ENCODE measurements at places on chromosomes 5 and 9.
A peak's percentile ranks its signal among the peaks of the same experiment; 100 is the strongest.

GRCh38 chr9:89361816-89362646, 43.7 kb downstream of the SECISBP2 start:
- no peak for DNase-seq

DNA sequence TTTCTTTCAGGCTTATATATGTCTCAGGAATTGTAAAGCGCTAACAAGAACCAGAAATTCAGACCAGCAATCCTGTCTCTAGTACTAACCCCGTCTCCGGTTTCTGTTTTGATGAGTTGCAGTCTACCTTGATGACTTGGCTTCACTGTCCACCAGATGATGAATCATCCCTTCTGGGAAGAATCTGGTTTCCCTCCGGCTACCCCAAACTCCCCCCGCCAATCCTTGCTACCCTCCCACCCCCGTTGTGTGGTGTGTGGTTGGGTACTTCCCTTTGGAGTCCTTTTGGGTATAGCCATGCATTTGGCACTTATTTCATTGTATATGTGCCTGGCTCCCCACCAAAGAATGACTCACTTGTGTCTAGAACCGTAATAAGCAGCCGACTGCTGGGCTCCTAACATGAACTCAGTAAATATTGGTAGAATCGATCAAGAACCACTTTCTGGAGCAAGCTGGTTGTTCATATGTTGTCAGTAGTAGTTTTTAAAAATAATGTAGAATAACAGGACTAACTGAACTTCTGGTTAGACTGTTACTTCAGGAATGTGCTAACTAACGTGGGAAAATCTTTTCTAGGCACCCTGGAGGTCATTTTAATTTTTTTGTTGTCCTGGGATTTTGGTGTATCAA, 8.3 kb upstream of the TGFBI start:
- DNase-seq, result no peak

- no peak for DNase-seq
Measured at GRCh38 chr5:147565524-147565923, 55.7 kb upstream of the DPYSL3 start.

DNA sequence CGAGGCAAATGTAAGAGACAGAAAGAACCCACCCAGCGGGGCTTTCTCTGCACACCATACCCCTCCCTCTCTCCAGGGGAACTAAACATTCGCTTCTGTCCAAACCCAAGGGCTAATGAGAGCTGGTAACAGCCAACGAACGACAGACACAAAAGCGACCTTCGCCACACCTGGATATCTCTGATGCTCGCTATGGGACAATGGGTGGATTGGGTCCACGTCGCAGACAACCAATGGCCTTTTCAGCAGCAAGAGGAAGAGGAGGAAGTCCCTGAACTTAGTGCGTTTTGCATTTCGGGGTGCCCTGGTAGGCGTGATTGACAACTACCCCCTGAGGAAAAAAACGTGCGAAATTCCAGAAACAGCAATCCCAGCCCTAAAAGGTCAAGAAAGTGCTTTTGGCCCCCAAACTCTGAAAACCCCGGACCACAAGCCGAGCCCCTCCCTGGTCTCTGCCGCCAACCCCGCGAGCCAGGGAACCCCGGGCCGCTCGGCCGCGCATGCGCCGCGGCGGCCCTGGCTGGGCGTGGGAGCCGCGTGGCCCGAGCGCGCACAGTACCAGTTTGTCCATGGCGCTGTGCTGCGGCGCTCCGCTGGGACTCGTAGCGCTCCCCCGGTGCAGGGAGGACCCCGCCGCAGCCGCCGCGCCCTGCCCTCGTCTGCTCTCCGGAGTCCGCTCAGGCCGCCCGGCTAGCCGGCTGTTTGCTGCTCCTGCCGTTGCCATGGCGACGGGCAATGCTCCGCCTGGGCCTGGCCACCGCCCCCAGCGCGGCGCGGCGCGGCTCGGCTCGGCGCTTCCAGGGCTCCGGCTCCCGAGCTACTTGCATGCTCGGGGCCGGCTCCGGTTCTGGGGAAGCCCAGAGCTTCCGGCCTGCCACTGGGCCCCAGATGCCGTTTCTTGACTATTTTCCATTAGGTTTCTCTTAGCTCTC, 66.9 kb upstream of the DNAH5 start:
- peak; percentile 95 for DNase-seq

- no peak for DNase-seq
Measured at GRCh38 chr9:3660936-3661335, 135.1 kb upstream of the RFX3 start.

DNA sequence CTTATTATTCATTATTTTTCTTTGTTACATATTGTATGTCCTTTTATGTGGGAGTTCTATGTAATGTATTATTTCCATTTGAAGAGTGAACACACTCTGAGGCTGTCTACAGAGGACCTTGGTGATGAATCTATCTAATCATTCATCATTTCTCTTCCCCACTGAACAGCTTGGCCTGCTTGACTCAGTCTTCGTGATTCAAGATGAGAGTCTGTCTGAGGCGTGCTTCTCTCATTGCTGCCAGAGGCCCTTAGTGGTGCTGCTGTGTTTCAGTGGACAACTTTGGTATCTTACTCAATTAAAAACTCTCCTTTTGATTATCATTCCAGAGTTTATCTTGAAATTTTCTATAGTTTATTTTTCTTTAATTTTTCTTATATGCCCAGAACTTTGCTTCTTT, 318.1 kb upstream of the DAB2 start:
- DNase-seq, result no peak

DNA sequence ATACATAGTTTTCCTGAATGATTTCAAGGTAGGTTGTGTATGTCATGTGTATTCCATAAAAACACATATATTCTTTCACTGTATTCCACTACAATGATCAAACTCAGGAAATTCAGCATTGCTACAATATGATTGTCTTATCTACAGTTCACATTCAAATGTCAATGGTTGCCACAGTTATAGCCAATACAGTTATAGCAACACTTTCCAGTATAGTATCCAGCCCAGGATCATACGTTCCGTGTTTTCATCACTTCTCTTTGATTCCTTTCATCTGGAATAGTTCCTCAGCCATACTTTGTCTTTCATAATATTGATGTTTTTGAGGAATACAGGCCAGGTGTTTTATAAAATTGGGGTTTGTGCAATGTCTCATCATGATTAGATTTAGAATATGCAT, 9.5 kb downstream of the OR2S2 start:
- no peak for DNase-seq

DNA sequence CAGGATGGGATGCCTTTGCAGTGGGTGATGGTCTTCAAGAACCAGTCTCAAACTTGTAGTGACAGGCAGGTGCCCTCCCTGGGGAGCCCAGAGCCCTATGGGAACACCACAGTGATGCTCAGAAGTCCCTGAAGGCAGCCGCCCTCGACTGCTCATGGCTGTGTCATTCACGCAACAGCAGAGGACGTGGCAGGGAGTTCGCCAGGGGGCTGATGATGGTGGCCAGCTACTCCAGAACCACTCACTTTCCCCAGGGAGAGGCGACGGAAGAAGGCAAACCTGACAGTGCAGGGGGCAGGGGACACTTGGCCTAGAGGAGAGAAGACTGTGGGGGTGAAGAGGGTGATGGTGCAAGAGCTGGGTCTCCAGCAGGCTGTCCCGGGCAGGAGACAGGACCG, 4.0 kb downstream of the IL13 start:
- no peak for DNase-seq

DNA sequence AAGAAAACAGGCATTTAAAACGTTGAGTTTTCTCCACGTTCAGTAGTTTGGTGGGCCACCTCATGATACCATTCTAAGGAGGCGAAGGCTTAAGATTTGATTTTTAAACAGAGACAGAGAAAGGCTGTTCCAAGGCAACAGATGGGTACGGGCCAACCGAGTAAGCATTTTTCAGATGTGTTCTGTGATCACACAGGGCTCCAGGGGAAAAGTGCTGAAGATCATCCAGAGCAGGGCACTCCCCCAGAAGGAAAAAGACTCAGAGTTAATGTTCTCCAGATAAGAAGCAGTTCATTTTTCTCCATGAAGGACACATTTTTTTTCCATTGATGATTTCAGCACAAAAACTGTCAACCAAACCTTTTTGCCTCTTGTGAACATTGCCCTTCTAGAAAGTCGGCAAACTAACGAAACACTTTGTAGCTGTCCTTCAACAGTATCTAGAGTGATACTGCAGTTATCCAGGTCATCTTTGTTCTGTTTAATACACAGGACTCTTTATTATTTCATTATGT, 138.7 kb downstream of the ALDH1A1 start:
- no peak for DNase-seq

- no peak for DNase-seq
Measured at GRCh38 chr5:39177631-39177964, 41.8 kb downstream of the FYB1 start.

GRCh38 chr5:14039063-14039462, 94.6 kb upstream of the DNAH5 start:
- no peak for DNase-seq

GRCh38 chr9:38442473-38443096, 18.3 kb upstream of the IGFBPL1 start:
- DNase-seq, result no peak

DNA sequence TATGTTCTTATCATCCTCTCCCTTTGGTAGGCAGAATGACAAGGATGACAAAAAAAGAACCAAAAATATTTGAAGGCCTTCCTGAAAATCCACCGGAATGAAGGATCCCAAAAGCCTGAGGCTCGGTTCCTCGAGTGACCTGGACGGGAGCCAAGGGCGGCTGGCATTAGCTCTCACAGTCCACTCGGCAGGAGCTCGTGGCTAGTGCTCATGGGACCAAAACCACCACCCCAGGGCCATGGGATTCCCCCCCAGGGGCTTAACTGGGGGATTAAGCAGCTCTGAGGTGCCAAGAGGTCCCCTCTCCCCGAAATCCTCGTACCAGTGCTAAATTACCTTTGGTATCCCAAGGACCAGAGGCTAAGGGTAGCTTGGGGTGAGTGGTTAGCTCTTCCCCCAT, 586 bp upstream of the PDZD2 start:
- peak; percentile 45 for DNase-seq

GRCh38 chr9:126159430-126160060, 167.1 kb upstream of the MVB12B start:
- no peak for DNase-seq

DNA sequence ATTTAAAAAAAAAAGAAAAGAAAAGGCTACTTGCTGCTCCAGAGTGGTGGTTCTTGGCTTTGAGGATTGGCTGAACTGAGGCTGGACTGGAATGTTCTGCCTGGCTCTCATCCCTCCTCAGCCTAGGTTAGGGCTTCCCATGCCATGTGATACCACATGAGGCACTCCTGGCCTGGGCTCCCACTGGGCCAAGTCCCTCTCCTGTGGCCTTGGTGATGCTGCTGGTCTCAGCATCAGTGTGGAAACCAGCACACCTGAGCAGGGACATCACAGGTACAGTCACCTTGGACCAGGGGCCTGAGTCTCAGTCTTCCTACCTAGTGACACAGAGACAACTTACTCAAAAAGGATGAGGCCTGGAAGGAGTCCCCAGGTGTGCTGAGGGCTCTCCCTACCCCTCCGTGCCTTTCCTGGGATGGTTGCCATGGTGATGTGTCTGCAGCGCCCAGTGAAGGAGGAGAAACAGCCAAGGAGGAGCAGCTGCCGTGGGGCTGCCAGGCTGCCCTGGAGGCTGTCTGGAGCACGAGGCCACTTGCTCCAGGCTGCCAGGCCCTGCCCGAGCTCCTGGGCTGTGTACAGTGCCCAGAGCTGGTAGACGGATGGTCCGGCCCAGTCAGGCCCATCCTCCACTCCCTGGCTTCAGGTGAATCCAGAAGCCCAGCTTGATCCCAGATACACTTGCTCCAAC, 71.0 kb downstream of the WNK2 start:
- peak; percentile 0 for DNase-seq

GRCh38 chr9:33081128-33081851, 4.8 kb upstream of the SMU1 start:
- peak; percentile 73 for DNase-seq

GRCh38 chr5:124040799-124041198, 528.8 kb downstream of the CSNK1G3 start:
- DNase-seq, result no peak

DNA sequence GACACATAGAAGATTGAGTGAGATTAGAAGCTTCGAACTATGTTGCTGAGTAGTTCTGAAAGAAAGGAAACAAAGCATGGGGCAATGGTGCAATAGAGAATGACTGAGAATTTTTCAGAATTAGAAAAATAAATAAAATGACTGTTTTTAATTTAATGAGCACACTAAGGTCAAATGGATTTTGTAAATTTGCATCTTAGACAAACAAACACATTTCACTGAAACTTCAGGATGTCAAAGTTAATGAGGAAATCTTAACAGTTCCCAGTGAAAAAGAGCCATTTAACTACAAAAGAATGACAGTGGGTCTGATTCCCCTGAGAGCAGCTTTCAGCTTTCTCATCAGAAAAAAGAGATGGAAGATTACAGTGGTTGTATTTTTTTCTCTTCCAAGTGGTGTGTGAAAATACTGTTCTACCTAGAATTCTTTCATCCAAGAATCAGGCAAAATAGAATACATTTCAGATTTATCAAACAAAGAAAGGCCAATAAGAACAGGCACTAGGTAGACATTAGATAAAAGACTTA, 591.9 kb downstream of the SEMA5A start:
- DNase-seq, result no peak

DNA sequence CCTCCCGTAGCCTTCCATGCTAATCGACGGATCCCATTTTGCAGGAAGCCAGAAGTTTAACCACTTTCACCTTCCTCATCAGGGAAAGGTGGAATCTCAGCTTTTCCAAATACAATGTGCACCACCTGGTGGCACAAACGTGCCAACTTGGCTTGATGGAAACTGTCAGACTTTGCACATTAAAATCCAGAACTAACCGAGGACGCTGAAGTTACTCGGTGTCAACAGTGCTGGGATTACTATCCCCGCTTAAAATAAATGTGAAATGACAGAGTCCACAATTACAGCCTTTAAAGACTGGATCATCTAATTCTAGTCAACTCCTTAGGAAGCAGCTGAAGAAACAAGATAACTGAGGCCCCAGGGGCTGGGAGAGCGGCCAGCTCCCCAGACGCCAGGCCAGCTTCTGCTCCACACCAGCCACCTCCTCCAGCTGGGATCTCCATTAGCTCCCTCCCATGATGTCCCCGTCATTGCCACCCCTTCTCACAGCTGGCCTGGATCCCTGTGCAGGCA, 50.1 kb upstream of the RETREG1 start:
- DNase-seq, result peak; percentile 28

DNA sequence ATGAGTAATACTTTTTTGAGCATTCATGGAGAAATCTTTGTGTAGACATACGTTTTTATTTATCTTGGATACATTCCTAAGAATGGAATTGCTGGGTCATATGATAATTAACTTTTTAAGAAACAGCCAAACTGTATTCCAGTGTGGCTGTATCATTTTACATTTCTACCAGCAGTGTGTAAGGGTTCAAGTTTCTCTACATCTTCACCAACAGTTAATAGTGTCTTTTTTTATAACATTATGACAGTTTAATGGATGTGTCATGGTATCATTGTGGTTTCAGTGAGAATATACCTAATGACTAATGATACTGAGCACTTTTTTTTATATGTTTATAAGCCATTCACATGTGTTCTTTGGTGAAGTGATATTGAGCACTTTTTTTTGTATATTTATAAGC, 52.4 kb downstream of the NIPBL start:
- DNase-seq, result no peak

- DNase-seq, result peak; percentile 64
Measured at GRCh38 chr9:38235244-38235643, 157.3 kb upstream of the ALDH1B1 start.

- no peak for DNase-seq
Measured at GRCh38 chr5:35213608-35214007, 16.7 kb downstream of the PRLR start.

Measured in WERI-Rb-1 (cell line).